Skeletal muscle cell (primary cell): ENCODE measurements at places on chromosomes 4 and X.

- no peak for DNase-seq
These were observed 18.8 kb downstream of the ATP1B4 start for GRCh38 chrX:120380699-120381098.

DNA sequence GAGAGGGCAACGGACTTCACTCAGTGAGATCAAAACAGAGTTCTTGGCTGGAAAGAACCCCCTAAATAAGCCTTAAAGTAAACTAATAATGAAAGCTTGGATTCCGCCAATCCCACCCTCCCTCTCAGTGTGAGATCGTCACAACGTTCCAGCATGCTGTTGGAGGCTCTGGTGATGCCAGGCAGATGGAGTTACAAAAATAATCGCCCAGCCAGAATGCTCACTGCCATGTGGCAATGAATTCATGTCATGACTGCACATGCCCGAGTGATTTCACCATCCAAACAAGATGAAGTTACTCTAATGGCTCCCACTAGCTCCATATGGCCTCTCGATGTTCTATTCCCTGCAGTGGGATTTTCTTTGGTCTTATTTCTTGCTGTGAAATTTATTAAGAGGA is 248.0 kb downstream of the SPATA18 start:
- no peak for DNase-seq

DNA sequence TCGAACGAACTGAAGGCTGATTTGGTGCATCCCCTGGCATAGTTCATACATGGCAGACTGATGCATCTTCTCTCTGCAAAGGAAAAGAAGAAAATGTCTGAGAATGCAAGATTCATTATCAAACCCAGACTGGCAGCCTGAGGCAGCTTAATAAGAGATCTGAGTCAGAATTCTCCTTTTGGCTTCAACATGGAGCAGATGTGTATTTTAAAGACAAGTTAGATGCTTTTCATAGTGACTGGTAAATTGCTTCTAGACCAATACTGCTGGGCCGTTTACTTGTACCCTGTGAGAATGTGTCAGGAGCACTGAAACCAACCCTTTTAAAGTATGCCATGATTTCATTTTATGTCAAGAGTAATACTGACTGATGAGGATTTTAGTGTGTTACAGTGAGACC is 322.0 kb downstream of the NR3C2 start:
- no peak for DNase-seq

DNA sequence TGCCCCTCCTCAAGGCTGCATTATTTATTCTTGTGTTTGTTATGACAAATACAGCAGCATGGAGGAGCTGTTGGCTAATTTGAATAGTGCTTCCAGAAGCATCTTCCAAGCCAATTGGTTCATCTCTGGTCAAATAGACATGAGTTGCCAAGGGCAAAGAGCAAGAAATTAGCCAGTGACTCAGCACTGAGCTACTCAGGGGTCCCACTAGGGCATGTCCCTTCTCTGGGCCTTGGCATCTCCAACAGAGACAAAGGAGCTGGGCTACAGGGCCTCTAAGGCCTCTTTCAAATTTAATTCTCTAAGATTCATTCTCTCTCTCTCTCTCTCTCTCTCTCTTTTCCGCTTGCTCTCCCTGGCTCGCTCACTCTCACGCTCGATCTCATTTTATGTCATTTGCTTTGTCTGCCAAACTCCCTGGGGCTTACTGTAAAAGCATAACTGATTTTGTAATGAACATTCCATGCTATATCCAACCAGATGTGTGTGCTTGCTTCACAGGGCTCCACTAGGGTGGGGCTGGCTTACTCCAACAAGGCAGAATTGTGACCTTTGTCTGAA is 86.7 kb upstream of the MAGEA4 start:
- peak; percentile 74 for DNase-seq

DNA sequence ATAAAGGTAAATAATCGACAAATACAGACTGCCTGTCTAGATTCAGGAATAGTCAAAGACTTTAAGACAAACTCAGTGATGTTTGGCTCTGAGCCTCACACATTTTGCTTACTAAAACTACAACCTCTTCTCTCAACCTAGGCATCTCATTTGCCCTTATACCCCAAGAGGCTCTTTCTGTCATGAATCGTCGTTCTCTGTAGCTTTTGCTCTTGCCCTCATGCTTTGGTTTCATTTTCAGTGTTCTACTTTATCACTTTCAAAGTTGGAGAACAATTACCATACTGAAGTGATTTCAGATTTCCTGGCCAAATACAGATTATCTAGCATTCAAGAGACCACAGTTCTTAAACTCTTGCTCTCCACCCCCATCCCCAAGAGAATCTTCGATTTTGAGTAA is 114.1 kb upstream of the RAP2C start:
- DNase-seq, result no peak
